Endodermal cell (in vitro differentiated cells): ENCODE measurements at places on chromosomes 3 and 15. TPM values are rescaled to one million over a fixed set of nuclear protein-coding genes. Genes with fewer than 3 reads are reported as not detected.
A peak's percentile ranks its signal among the peaks of the same experiment; 100 is the strongest.

DNA sequence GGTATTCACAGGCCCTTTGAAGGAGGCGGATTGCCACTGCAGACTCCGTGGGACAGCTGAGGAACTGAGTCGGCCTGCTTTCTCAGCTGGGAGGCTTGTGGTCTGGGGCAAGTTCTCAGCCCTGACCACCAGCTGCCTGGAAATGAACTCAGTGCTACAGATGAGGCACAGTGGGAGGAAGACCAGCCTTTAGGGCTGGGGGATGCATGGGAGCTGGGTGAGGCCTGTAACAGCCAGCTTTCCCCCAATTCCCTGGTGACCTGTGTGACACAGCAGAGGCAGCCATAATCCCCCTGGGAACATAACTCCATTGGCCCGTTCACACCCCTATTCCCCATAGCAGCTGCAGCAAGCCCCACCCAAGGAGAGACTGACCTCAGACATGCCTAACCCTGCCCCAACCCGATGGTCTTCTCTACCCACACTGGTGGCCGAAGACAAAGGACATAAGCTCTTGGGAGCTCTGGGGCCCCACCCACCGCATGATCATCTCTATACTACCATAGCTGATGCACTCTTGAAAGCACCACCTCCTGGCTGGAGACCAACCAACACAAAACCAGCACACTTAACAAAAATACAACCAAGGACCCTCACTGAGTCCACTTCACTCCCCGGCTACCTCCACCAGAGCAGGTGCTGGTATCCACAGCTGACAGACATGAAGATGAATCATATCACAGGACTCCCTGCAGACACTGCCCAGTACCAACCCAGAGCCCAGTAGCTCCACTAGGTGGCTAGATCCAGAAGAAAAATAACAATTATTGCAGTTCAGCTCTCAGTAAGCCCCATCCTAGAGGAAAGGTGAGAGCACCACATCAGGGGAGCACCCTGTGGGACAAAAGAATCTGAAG is 24.9 kb downstream of the ZMAT3 start:
- DNase-seq = no peak

GRCh38 chr15:33074212-33074611 is 120.3 kb downstream of the FMN1 start:
- no peak for DNase-seq

- no peak for DNase-seq
Measured at GRCh38 chr15:41392659-41393058, 9.6 kb downstream of the NDUFAF1 start.

GRCh38 chr3:14506626-14507304 is 33.4 kb downstream of the GRIP2 start:
- peak; percentile 26 for DNase-seq

GRCh38 chr3:66110840-66111239 is 72.1 kb upstream of the MAGI1 start:
- DNase-seq = peak; percentile 62

- no peak for DNase-seq
Measured at GRCh38 chr3:149401212-149401925, 23.9 kb upstream of the TM4SF1 start.

GRCh38 chr3:109631897-109632296 is 294.6 kb upstream of the DPPA4 start:
- no peak for DNase-seq

GRCh38 chr3:13224967-13225366 is 151.7 kb upstream of the IQSEC1 start:
- no peak for DNase-seq

DNA sequence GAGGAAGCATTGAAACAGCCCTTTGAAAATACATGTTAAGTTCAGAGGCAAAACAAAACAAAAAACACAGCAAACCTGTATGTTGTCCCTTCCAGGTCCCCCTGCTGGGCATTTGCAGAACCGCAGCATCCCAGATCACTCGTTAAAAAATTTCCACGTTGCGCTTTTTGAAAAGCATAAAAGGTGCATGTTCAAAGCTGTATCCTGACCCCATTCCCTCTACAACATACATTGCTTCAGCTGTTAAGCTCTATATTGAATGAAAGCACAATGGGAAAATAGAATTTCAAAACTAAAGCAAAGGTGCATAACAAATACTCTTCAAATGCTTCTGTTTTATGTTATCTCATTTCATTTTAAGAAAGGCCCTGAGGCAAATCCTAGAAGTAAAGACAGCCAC is 328.3 kb downstream of the THSD4 start:
- peak; percentile 86 for DNase-seq

DNA sequence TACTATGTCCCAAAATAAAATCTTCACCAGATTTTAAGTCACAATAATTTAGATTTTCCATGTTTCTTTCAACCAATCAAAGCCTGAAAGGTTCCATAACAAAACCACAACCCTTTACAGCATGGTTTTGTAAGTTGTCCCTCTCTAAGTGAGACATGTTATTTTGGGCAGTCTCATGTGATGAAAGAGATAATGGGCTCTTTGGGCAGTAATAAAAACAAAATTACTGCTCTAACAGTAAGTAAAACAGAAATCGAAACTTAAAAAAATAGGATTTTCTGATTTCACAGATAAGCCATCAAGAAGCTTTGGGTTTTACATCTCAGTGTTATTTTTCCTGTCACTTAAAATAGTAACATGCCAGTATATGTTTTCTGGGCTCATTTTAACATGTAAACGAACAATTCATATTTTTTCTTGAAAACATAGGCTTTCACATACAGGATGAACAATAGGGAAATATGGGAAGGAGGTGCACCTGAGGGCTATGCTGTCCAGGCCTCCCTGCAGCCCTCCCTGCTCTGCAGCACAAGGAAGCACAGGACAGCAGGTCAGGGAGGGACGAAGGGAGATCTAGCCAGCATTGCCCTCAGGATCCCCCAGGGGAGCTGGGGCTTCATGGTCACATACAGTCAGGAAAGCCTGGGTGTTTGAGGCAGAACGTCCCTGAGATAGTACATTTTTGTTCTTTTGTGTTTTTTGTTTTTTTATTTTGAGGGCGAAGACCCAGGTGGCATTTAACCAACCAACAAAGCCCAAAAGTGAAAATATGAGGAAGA is 157.4 kb downstream of the SHOX2 start:
- DNase-seq = no peak

- no peak for DNase-seq
Measured at GRCh38 chr3:4776980-4777581, 202.2 kb upstream of the BHLHE40 start.

GRCh38 chr15:94265982-94266381 is 34.6 kb downstream of the MCTP2 start:
- DNase-seq = no peak

GRCh38 chr3:124557433-124558232 is 172.6 kb upstream of the UMPS start:
- peak; percentile 54 for DNase-seq

DNA sequence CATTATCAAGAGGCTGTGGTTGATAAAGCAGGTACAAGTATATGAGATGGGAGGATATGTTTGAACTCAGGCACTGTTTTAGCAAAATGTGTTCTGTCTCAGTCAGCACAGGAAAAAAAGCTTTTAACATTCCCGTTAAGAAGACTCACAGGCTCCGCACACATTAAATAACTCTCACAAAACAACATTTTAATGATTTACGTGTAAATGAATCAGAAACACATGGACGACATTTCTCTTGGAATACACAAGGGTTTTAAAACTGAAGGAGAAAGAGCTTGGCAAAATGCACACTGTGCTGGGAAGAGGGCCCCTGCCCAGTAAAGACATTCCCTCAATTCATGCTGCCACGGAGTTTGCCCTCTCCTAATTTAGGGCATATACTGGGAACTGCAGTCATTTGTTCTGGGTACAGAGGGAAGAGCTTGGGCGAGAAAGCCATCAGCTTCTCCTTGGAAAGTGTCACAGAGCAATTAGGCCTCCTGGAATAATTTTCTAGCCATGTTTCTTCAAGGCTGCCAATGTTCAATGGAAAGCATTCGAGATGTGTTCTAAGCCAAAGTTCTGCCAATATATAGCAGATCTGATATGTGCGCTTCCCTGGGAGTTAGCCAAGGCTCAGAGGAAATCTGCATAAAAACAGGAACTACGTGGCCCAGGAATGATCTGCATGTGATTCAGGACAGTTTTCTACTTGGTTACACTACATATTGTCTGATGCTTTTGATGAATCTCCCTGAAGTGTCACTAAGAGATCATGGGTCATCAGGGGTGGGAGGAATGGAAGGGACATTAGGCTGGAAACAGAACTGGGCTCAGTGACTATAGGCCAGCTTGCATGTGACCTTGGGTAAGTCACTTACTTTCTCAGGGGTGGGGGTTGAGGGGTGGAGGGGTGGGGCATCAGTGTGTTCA is 2.2 kb upstream of the MASP1 start:
- DNase-seq = peak; percentile 22

DNA sequence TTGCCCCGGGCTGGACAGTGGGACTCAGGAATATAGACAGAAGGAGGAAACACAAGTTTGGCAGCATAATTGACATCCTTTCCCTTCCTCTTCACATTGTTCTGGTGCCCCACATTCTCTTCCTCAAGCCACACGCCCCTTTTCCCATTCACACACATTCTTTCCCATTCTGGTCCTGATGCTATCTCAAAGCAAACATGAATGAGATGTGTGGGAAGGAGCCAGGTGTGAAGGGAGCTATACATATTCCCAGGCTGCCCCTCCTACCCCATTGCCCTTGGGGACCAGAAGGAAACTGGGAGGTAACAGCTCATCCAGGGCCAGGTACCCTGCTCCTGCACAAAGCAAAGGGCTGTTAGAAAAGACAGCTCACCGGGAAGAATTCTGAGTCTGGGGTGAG is 23.4 kb upstream of the CLK3 start:
- no peak for DNase-seq

DNA sequence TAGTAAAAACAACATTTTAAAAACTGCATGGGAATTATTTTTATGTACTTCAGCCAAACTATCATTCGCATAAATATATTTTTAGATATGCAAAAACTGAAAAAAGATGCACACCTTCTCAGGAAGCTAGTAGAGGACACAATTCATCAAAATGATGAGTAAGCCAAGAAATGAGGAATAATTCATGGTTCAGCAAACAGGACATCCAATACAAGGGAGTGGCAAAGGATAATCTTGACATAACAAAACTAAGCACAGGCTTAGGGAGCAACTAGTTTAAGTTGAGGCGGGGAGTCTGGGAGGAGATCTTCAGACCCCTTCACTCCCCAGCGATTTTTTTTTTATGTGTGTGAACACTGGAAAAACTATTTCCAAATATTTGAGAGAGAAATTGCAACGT is 93.7 kb downstream of the ZNF280D start:
- no peak for DNase-seq

GRCh38 chr15:89070197-89071124 is 17.8 kb upstream of the ABHD2 start:
- DNase-seq = no peak

DNA sequence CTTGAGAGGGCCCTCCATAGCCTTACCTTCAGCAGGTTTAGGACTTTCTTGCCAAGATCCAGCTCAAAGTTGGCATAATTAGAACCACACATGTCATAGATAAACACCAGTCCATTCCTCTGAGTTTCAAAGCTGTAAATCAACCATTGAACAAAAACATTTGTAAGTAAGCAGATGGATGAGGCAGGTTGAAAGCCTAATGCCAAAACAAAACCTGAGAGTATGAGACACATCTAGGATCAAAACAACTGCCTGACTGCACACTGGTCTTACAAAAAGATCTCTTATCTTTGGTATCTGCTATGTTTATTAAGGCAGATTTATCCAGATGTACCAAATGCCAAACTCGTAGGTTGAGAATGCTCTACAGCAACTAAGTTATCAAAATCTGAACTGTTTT is 61.9 kb downstream of the PTPN9 start:
- no peak for DNase-seq

GRCh38 chr3:55194376-55194775 is 266.5 kb upstream of the LRTM1 start:
- no peak for DNase-seq

DNA sequence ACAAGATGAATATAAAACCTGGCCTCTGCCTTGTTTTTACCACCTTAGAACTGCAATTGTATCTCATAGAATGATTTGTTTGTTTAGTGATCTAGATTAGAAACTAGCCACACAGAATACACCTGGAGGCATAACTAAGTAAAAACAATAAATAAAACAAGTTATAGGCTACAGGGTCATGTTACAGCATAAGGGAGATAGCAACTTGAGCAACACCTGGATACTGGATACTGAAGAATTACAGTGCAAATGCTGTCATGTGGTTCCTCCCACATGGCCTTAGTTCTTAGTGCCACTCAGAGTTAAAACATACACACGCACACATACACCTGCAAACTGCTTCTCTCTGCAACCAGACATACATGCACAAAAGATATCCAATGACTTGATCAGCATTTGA is 563.4 kb upstream of the DPPA4 start:
- DNase-seq = no peak

- peak; percentile 38 for DNase-seq
Measured at GRCh38 chr3:127377801-127378655, 90.2 kb upstream of the PRR20G start.

DNA sequence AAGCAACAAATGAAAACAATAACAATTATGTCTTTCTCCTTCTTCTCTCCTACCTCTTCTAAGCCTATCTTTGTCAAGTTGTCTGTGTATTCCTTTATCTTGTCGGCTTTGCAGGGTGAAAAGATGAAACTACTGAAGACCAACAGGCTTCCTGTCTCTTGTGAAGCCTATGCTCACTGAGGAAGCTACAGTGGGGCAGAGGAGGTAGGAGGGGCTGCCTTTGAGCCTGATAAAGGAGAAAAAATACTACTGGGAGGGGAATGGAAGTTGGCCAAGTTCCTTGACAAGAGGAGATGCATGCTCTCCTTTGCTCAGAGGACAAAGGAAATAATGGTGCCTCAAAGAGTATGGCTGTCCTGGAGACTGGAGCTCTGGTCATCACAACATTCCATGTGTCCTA is 92.0 kb downstream of the IGSF11 start:
- peak; percentile 44 for DNase-seq

The SPESP1 gene
- not detected in 3 replicates for total RNA-seq

The MORC1 gene
- not detected in 2 replicates for total RNA-seq

The MUC4 gene
- 1.7 and 2.3 TPM in 2 replicates for total RNA-seq

The CHL1 gene
- 0.88 and 2.2 TPM in 2 replicates for total RNA-seq

The TMCO5A gene
- not detected in 2 replicates for total RNA-seq

The SAMD7 gene
- not detected in 2 replicates for total RNA-seq

The SCAMP5 gene
- 21.9 to 26.7 TPM (median 24.3 TPM) in 3 replicates for total RNA-seq

The LIPH gene
- total RNA-seq = 0.81 and 0.84 TPM in 2 replicates

The FRMD4B gene
- 2.2 and 2.6 TPM in 2 replicates for total RNA-seq

The ARPIN gene
- 6.1 and 6.9 TPM in 2 replicates for total RNA-seq

The HEG1 gene
- 23.8 to 27.4 TPM (median 27.0 TPM) in 3 replicates for total RNA-seq
